ENCODE measurements at places on chromosomes 6 and 20. TPM values are rescaled to one million over a fixed set of nuclear protein-coding genes. Genes with fewer than 3 reads are reported as not detected.

Gene PLA2G7
- 9.6 TPM for total RNA-seq

Gene CST7
- 92.0 TPM for total RNA-seq

GRCh38 chr6:147752689-147753403, 244.4 kb downstream of the SAMD5 start:
- DNase-seq = no peak

DNA sequence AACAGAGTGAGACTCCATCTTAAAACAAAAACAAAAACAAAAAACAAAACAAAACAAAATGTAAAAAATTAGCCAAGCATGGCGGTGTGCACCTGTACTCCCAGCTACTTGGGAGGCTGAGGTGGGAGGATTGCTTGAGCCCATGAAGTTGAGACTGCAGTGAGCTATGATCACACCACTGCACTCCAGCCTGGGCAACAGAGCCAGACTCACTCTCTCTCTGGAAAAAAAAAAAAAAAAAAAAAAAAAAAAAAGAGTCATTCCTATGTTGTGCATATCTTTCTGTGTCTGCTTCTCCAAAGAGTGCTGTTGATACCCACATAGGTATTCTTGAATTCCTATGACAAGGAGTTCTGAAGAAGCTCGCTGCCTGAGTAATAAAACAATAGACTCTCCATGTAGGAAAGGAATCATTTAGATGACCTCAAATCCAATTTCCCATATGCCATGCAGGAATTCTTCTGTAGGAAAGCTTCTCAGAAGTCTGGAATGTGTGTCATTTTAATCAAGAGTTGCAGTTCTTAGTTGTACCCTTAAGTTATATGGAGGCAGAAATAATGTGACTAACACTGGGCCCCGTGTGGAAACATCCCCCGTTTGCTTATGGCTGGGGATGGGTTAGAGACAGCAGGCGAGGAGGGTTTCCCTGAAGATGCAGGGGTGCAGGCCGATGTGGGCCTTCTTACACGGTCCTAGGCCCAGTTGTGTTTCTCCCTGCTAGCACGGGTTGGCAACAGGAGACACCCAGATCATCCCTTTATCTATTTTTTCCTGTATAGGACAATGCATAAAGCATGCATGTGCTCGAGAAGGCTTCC, 79.4 kb downstream of the ZDHHC14 start:
- DNase-seq = no peak

- DNase-seq = peak; percentile 67
Observed at GRCh38 chr6:5997420-5997987, 9.2 kb downstream of the NRN1 start.

Data from activated naive CD8-positive, alpha-beta T cell treated with anti-CD3 and anti-CD28 coated beads, Interleukin-2, amount 10 ng/mL, durations not matched to agents 7 days and 5 days (primary cell).